ENCODE measurements at places on chromosomes 7 and 10. TPM values are rescaled to one million over a fixed set of nuclear protein-coding genes. Genes with fewer than 3 reads are reported as not detected.

Gene SLC39A12
- under 0.01 TPM for total RNA-seq

Gene AKR1D1
- total RNA-seq, result not detected

Gene CNNM2
- 7.2 TPM for total RNA-seq

Gene CUL2
- 22.7 TPM for total RNA-seq

Gene PDE6C
- total RNA-seq, result not detected

GRCh38 chr7:37915438-37915837, 1.2 kb downstream of the SFRP4 start:
- no peaks in the 10 kb centered on the region for H3K27me3 ChIP-seq
- no peaks in the 10 kb centered on the region for H3K4me1 ChIP-seq
- no peaks in the 10 kb centered on the region for H3K36me3 ChIP-seq
- no peak for DNase-seq
- peak overlapping the region; percentile 51 for H3K4me3 ChIP-seq

- no peak overlapping the region for H3K4me3 ChIP-seq
- no peaks in the 10 kb centered on the region for H3K27me3 ChIP-seq
- H3K27ac ChIP-seq, result peak overlapping the region; percentile 85
- H3K36me3 ChIP-seq, result no peaks in the 10 kb centered on the region
These were observed 33.5 kb downstream of the REEP3 start for GRCh38 chr10:63554657-63555056.

- H3K4me1 ChIP-seq, result peaks cover 4% of the 10 kb centered on the region
- H3K27me3 ChIP-seq, result peaks cover 20% of the 10 kb centered on the region
- H3K4me3 ChIP-seq, result peak overlapping the region; percentile 63
- H3K36me3 ChIP-seq, result no peaks in the 10 kb centered on the region
- DNase-seq, result no peak
These were observed 594 bp downstream of the CNNM1 start for GRCh38 chr10:99329554-99330346.

DNA sequence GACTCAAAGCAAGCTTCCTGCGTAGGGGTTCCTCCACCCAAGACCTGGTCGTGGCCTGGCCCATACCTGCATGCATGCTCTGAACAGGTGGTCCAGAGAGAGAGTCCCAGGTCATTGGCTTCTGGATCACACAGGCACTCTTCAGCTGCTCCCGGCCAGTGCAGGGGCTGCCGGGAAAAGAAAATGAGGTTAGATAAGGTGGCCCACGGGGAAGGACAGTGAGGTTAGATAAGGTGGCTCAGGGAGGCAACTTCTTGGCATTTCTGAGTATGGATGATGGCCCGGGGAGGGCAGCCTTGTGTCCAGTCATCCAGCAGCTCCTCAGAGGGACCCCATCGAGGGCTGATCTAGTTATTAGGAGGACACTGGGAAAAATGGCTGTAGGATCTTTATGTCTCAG, 87.4 kb downstream of the FRMPD2 start:
- DNase-seq, result no peak
- H3K4me3 ChIP-seq, result no peak overlapping the region
- H3K4me1 ChIP-seq, result no peaks in the 10 kb centered on the region
- H3K27me3 ChIP-seq, result no peaks in the 10 kb centered on the region
- no peak overlapping the region for H3K27ac ChIP-seq

- H3K27me3 ChIP-seq, result no peaks in the 10 kb centered on the region
- H3K4me3 ChIP-seq, result no peak overlapping the region
- no peaks in the 10 kb centered on the region for H3K36me3 ChIP-seq
- DNase-seq, result no peak
These were observed 45.6 kb downstream of the PDSS1 start for GRCh38 chr10:26743091-26743490.

GRCh38 chr7:7639847-7640220, 718 bp upstream of the UMAD1 start:
- H3K4me1 ChIP-seq, result no peaks in the 10 kb centered on the region
- H3K36me3 ChIP-seq, result no peaks in the 10 kb centered on the region
- H3K4me3 ChIP-seq, result peak overlapping the region; percentile 74
- DNase-seq, result no peak
- H3K27me3 ChIP-seq, result no peaks in the 10 kb centered on the region
- H3K27ac ChIP-seq, result peak overlapping the region; percentile 93

All from breast epithelium (tissue), 4 donors.